ENCODE measurements at places on chromosomes 3 and 15. TPM values are rescaled to one million over a fixed set of nuclear protein-coding genes. Genes with fewer than 3 reads are reported as not detected.

DNA sequence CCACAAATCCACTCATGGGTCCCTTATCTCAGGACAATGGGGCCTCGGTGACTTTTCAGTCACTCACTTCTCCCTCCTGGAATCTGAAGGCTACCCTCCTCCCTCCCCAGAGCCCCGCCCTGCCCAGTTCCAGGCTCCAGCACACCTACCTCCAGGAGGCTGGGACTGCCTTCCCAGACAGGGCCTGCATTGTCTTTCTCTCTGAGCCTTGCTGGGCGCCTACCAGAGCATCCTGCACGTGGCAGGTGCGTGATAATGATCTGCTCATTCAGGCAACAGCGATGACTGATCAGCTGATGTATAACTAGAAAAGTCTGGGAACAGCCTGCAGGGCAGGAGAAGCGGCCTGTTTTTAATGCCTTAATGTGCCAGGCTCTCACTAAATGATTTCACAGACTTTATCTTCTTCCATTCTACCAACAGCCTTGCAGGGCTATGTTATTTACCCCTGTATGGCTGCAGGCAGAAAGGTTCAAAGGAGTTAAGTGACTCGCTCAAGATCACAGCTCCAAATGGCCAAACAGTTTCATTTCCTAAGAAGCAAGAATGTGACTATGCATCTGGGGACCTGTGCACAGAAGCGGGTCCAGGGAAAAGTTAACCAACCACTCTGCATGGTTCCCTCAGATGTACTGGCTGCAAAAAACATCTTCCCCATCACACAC, 6.3 kb downstream of the ADAMTS17 start:
- no peak for DNase-seq
- no peaks in the 10 kb centered on the region for H3K4me1 ChIP-seq
- H3K36me3 ChIP-seq: no peaks in the 10 kb centered on the region
- H3K27me3 ChIP-seq: no peaks in the 10 kb centered on the region
- H3K27ac ChIP-seq: no peak overlapping the region

DNA sequence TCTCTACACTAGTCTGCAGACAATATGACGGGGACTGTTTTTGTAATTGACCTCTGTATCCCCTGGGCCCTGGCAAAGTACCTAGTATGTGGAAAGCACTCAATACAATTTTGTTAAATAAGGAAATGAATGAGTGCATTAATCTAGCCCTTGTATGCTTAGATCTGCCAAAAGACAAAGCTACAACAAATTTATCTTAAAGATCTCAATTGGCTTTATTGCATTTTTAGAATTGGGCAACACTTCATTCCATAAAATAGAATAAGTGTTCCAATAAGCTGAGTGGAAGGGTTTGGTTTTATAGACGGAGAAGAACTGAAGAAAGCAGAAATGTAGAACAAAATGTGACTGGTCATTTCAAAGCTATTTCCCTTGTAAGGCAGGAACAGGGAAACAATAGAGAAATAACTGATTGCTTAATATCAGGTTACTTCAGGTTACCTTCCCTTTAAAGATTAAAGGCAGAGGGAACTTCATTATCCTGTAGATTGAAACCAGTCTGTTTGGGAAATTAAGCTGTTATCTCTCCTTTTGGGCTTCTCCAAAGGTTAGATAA, 108.3 kb upstream of the MME start:
- no peak overlapping the region for H3K4me3 ChIP-seq
- no peak for DNase-seq
- no peaks in the 10 kb centered on the region for H3K4me1 ChIP-seq

DNA sequence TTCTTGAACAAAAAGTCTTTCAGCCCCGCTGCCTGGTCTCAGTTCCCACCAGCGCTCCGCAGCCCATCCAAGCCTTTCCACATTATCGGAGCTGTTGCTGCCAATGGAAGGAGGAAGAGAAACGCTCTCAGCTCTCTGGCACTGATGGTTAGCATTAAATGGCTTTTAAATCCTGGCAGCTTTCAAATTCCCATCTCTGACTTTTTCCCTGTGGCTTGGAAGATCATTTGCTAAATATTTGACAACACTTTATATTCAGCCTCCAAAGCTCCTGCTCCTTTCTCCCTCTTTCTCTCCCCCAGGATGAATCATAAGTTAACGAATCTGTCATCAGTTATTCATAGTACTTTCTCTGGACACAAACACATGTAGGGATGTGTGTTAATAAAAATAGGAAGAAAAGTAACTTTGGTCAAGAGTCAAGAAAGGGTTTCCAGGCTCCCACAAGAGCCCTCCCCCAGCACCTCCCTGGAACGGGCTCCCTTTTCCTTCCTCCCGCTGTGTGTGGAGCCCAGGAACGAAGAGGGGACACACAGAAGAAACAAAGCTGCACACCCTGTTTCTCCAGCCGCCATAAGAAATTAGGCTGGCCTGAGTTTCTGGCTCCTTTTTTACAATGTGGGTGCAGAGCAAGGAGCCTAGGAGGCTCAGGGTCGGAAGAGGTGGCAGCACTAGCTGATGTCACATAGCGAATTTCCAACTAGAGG, 47.6 kb upstream of the TSEN2 start:
- no peak overlapping the region for H3K4me3 ChIP-seq
- H3K27me3 ChIP-seq: no peaks in the 10 kb centered on the region
- DNase-seq: no peak
- peaks cover 9% of the 10 kb centered on the region for H3K4me1 ChIP-seq

ATR gene
- 21.8 TPM for polyA plus RNA-seq

C15orf62 gene
- not detected for polyA plus RNA-seq

Measured in testis (tissue), 5 donors.